ENCODE measurements at places on chromosomes 2 and 18.

GRCh38 chr2:64718250-64718885, 64.7 kb upstream of the SERTAD2 start:
- DNase-seq: no peak

GRCh38 chr2:97745474-97746174, 32.2 kb downstream of the ZAP70 start:
- DNase-seq: no peak

DNA sequence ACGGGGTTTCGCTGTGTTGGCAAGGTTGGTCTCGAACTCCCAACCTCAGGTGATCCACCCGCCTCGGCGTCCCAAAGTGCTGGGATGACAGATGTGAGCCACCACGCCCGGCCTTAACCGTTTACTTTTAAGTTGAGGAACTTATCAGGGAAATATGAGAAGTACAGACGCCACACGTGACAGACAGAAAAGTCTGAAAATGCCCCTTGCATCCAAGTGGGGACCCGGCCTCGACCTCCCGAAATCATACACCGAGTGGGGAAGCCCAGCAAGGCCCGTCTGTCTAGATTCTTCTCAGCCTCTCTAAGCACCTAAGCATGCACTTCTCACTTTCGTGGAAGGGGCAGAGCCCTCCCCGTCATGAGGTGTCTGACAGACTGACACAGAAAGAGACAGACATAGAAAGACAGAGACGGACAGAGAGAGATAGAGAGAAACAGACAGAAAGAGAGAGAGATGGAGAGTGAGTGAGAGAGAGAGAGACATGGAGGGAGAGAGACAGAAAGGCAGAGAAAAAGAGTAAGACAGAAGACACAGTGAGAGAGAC, 107.3 kb upstream of the ANKRD30BL start:
- DNase-seq: no peak

- DNase-seq: peak; percentile 15
Measured at GRCh38 chr2:160371251-160372009, 122.2 kb downstream of the RBMS1 start.

GRCh38 chr18:45068400-45069094, 387.9 kb downstream of the SETBP1 start:
- no peak for DNase-seq

GRCh38 chr2:50529600-50530218, 502.2 kb downstream of the NRXN1 start:
- DNase-seq: peak; percentile 43

DNA sequence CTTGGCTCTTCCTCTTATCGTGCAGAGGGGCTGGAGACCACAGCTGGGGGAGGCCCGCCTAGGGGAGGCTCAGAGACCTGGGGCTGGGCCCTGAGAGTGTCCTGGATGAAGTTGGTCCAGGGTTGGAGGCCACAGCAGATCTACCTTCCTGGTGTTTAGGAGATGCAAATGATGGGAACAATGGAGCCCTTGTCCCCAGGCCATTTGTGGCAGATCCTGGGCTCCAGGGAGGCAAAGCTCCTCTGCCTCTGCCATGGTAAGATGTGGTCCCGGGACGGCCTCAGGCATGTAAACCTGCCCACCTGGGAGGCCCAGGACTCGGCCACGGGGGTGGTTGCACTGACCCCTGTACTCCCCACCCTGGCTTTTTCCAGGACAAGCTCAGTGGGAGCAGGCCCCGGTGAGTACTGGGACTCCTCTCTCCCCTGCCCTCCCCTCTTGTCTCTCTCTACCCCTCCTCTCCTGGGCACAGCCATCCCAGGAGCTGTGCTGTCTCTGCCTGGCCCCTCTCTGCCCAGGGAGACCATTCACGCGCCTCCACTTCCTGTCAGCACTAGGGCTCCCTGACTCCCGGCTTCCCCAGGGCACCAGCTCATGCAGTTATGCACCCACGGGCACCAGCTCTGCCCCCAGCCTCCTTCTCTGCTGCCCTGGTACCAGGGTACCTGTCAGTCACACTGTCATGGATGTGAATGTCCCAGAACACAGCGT, 10.9 kb downstream of the SH2D6 start:
- no peak for DNase-seq

DNA sequence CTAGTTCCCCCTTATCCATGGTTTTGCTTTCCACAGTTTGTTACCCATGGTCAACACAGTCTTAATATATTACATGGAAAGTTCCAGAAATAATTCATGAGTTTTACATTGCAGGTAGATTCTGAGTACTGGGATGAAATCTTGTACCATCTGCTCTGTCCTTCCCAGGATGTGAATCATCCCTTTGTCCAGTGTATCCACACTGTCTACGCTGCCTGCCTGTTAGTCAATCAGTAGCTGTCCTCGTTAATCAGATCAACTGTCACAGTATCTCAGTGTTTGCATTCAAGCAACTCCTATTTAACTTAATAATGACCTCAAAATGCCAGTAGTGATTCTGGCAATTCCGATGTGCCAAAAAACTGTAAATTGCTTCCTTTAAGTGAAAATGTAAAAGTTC, 76.3 kb downstream of the DYNC1I2 start:
- no peak for DNase-seq

- DNase-seq: peak; percentile 70
Measured at GRCh38 chr2:231198291-231199173, at the start of gene ARMC9. TSS of gene ARMC9 (plus strand) at chr2:231198631. CDS start at chr2:231206239, 7,608 bp downstream.

DNA sequence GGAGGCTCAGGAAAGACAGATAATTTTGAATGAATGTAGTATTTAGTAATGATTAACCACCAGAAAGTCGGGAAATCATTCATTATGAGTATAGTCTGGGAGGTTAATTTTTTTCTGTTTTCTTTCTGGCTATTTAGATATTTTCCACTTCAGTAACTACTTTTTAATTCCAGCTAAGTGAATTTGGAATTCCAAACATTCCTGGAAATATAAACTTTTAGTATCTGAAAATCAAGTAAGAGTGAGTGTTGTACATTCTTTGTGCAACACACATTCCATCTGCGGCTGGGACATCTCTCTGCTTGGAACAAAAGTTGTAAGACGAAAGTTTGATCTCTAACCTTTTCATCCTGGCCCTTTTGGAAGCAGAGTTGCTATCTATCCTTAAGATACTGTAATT, 275.7 kb upstream of the SPRED2 start:
- no peak for DNase-seq

GRCh38 chr2:148545390-148546256, 98.9 kb upstream of the EPC2 start:
- no peak for DNase-seq

GRCh38 chr2:11573418-11574175, 39.8 kb downstream of the GREB1 start:
- DNase-seq: no peak

GRCh38 chr2:70012887-70013286, 51.5 kb upstream of the ASPRV1 start:
- no peak for DNase-seq

GRCh38 chr2:95738301-95738700, 146.5 kb downstream of the TRIM43 start:
- no peak for DNase-seq

GRCh38 chr2:228771774-228772173, 499.3 kb downstream of the PID1 start:
- DNase-seq: no peak

- DNase-seq: no peak
Measured at GRCh38 chr2:191728750-191729624, 51.1 kb downstream of the NABP1 start.

- no peak for DNase-seq
Measured at GRCh38 chr2:31539505-31539904, 41.2 kb downstream of the SRD5A2 start.

GRCh38 chr2:98367721-98368120, 21.5 kb downstream of the CNGA3 start:
- no peak for DNase-seq

GRCh38 chr18:76453057-76453561, 41.9 kb downstream of the ZNF516 start:
- DNase-seq: no peak

DNA sequence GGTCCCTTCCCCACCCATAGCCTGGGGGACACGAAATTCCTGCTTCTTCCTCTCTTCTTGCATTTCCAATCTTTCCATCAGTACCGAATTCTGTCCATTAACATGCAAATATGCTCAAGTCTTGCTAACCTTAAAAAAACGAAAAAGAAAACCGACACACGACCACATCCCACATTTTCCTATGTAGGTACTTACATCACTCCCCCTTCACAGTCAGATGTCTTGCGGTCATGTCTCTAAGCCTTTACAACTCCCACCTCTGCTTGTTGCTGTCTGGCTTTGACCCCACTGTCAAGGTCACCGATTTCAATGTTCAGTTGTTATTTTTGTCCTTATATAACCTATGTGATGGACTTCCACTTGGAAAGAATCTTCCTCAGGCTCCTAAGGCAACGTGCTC, 219.4 kb downstream of the NAPG start:
- no peak for DNase-seq

DNA sequence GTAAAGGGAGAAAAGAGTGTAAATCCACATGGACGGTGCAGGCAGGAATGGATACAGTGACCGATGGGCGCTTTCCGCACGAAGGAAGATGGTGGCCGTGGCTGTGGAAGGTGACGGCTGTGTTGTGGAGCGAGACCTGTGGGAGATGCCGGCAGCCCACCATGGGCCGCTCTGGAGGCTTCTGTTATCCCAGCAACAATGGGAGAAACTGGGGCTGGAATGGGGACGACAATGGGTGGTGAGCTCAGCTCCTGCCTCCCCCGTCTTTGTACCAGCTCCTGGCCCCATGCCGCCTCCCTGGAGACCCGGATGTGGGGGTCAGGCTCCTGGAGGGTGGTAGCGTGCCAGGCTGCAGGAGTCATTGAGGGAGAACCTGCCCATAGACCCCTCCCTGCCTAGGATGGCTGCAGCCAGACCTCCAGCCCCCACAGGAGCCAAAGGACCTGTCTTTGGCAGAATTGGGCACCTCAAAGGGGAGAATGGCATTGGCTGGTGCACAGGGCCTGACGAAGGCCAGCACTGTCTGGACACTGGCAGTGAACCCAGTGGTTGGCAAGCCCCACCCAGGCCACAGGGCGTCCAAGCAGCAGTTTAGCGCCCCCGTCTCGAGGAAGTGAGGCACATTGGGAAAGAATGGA, 72.6 kb downstream of the SLC66A2 start:
- no peak for DNase-seq
